Karpas-422 (cell line): ENCODE measurements at places on chromosomes 1 and 21. TPM values are rescaled to one million over a fixed set of nuclear protein-coding genes. Genes with fewer than 3 reads are reported as not detected.
A peak's percentile ranks its signal among the peaks of the same experiment; 100 is the strongest.

GRCh38 chr1:28509705-28510272 lies 3.9 kb downstream of the RCC1 start:
- DNase-seq = peak; percentile 83
- no peaks in the 10 kb centered on the region for H3K27me3 ChIP-seq
- H3K4me3 ChIP-seq = peak overlapping the region; percentile 24; the same call in 1 of the 2 replicates
- peaks cover 42% of the 10 kb centered on the region for H3K4me1 ChIP-seq

Gene UBE2U
- not detected in 2 replicates for total RNA-seq

DNA sequence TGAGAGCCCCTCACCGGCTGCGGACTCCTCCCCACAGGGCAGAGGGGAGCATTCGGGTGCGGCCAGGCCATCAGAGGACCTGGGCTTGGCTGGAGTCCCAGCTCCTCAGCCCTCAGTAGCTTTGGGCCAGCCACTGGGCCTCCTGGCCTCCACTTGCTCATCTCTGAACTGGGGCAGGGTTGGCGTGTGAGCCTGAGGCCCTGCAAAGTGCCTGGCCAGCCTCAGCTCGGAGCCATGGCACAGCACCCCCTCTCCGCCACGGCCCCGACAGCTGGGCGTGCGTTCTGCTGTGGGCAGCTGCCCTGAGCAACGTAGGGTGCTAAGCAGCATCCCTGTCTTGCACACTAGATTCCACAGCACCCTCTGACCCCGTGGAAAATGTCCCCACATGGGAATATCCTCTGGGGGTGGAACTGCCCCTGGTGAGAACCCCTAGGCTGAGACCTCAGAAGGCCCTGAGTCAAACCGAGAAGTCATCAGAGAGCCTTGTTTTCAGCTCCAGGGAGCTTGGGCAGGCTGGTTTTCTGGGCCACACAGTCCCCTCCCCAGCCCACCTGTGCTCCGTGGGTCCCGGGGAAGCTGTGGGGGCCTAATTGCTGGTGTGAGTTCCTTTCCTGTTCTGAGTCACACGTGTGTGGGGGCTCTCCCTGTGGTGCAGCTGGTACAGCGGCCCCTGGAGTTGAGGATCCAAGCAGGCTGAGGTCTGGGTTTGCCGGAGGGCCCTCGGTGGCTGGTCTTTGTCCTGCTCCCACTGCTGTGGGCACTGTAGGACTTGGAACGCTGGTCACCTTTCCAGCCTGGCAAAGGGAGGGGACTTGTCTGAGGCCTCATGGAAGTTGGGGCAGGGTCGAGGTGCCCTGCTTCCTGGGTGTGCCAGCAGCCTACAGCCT lies 24.5 kb downstream of the TP73 start:
- peaks cover 45% of the 10 kb centered on the region for H3K4me1 ChIP-seq
- DNase-seq = no peak
- H3K36me3 ChIP-seq = no peaks in the 10 kb centered on the region
- H3K27me3 ChIP-seq = no peaks in the 10 kb centered on the region

DNA sequence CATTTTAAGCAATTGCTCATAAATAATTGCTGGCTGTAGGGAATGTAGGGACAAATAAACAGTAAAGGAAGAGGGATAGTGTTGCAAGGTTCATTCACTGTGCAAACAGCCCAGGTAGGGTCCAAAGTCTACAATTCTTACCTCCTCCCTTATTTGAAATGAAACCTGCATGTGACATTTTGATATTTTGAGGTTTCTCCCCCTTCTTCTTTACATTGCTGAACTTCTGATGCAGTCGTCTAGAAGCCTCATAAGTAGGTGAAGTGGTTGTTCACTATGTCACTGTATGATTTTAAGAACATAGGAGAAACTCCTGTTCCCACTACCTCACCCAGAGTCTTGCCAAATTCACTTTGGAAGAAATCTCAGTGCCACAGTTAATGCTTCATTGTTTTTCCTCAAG lies 16.1 kb downstream of the F5 start:
- H3K4me3 ChIP-seq = no peak overlapping the region
- H3K36me3 ChIP-seq = no peaks in the 10 kb centered on the region
- no peak overlapping the region for H3K27ac ChIP-seq
- no peaks in the 10 kb centered on the region for H3K4me1 ChIP-seq
- no peak for DNase-seq

Gene INSRR
- total RNA-seq = not detected in 2 replicates

DNA sequence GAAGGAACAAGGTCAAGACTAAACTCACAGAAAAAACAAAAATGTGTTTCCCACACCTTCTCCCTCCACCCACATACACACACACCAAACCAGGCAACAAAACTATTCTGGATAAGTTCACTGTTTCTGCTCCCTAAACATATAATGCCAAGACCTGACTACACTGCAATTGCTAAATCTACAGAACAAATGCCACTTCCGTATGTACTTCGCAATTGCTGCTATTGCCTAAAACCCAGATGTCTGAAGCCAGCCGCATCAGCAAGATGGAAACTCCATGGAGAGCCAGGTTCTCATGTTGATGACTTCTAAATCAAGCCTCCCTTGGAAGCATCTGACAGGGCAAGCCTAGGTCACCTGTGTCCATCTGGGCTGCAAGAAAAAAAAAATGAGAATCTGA lies 8.3 kb upstream of the AIM2 start:
- no peaks in the 10 kb centered on the region for H3K27me3 ChIP-seq
- peaks cover 13% of the 10 kb centered on the region for H3K4me1 ChIP-seq
- no peak overlapping the region for H3K4me3 ChIP-seq
- no peaks in the 10 kb centered on the region for H3K36me3 ChIP-seq

DNA sequence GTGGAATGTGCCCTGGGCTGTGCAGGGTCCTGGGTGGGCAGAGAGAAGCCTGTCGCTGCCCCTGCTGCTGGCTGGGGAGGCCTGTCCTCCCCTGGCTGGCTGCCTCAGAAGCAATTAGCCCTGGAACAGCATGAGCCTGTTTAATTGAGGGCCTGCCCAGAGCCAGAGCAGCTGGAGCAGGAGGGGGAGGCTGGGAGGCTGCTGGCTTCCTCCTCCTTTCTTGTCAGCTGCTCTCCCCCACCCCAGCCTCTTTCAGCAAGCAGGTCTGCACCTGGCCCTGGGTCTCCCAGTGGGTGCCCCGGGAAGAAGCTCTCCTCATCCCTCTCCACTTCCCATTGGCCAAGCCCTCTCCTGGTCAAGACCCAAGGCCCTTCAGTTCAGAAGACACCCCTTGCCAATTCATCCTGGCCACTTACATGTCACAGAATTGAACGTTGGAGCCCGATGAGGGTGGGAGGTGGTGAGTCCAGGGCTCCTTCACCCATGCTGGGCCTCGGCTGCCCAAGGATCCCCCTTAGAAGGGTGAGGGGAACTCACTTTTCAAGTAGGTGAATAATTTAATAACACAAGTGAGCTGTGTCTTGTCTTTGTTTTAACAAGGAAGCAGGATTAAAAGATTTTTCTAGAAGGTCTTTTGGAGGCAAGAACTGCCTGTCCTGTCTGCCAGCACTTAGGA lies 13.2 kb downstream of the AMPD2 start:
- H3K4me3 ChIP-seq = no peak overlapping the region
- no peaks in the 10 kb centered on the region for H3K27me3 ChIP-seq
- DNase-seq = no peak
- no peaks in the 10 kb centered on the region; the same call in 1 of the 2 replicates for H3K4me1 ChIP-seq
- H3K27ac ChIP-seq = no peak overlapping the region

- no peaks in the 10 kb centered on the region; the same call in 1 of the 2 replicates for H3K36me3 ChIP-seq
- no peak overlapping the region for H3K27ac ChIP-seq
Observed at GRCh38 chr1:112894561-112895011, 61.4 kb downstream of the SLC16A1 start.

DNA sequence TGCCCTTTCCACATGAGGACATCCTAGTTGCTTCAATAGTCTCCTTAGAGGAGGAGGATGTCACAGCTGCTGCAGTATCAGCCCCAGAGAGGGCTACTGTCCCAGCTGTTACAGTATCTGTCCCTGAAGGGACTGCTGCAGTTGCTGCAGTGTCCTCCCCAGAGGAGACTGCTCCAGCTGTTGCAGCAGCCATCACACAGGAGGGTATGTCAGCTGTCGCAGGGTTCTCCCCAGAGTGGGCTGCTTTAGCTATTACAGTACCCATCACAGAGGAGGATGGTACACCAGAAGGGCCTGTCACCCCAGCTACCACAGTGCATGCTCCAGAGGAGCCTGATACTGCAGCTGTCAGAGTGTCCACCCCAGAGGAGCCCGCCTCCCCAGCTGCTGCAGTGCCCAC lies 78.5 kb upstream of the BMP8A start:
- H3K27me3 ChIP-seq = no peaks in the 10 kb centered on the region
- H3K36me3 ChIP-seq = no peaks in the 10 kb centered on the region
- H3K4me3 ChIP-seq = no peak overlapping the region
- no peak for DNase-seq
- H3K27ac ChIP-seq = no peak overlapping the region

DNA sequence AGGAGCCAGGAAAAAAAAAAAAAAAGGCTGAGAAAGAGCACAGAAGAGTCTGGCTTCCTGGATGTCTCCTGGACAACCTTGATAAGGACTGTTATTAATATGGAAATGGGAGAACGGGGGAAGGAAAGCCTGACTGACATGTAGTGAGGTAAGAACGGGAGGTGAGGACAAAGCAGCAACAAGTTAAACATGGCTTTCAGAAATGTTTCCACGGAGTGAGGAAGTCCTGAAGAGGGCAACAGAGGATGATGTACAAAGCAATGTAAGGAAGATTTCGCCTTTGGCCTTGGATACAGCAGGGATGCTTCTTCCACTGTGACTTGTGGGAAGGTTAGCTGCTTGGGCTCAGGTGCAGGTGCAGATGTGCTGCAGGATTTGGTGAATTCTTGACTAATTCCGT lies 11.9 kb upstream of the NIBAN1 start:
- no peak overlapping the region for H3K4me3 ChIP-seq
- no peak overlapping the region for H3K27ac ChIP-seq
- DNase-seq = no peak
- no peaks in the 10 kb centered on the region for H3K36me3 ChIP-seq

GRCh38 chr1:11211925-11212587 lies 22.9 kb downstream of the ANGPTL7 start:
- H3K4me3 ChIP-seq = no peak overlapping the region
- no peaks in the 10 kb centered on the region for H3K27me3 ChIP-seq
- H3K4me1 ChIP-seq = no peaks in the 10 kb centered on the region
- H3K36me3 ChIP-seq = peaks cover 55% of the 10 kb centered on the region

DNA sequence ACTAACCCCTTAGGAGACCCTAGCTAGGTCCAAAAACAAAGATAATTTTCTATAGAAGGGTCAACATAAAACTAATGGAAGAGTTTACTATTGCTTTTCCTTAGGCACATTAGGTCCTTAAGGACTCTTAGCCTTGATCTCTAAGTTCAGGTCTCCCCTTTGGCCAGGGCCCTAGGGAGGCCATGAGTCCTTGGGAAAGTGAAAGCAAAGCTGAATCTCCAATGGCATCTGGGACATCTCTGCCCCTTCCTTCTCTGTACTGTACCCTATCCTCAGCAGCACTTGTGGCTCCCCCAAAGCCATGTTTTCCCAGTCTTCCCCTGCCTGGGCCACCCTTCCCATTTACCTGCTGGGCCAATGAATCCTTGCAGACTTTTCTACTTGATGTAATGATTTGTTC lies 14.3 kb downstream of the IER5 start:
- DNase-seq = no peak
- H3K27me3 ChIP-seq = 0 out of 2 replicates have a peak, but pooled peaks cover 3% of the 10 kb centered on the region
- H3K4me3 ChIP-seq = no peak overlapping the region
- no peak overlapping the region for H3K27ac ChIP-seq
- H3K4me1 ChIP-seq = peaks cover 33% of the 10 kb centered on the region

Gene BRINP3
- total RNA-seq = not detected in 2 replicates

GRCh38 chr1:25492323-25492722 lies 51.1 kb upstream of the LDLRAP1 start:
- peaks cover 37% of the 10 kb centered on the region; the same call in 1 of the 2 replicates for H3K36me3 ChIP-seq
- DNase-seq = no peak
- H3K4me3 ChIP-seq = no peak overlapping the region
- no peaks in the 10 kb centered on the region for H3K27me3 ChIP-seq

- peak; percentile 31 for DNase-seq
- H3K4me1 ChIP-seq = no peaks in the 10 kb centered on the region; the same call in 1 of the 2 replicates
- no peak overlapping the region for H3K27ac ChIP-seq
- no peak overlapping the region for H3K4me3 ChIP-seq
- no peaks in the 10 kb centered on the region for H3K27me3 ChIP-seq
- no peaks in the 10 kb centered on the region for H3K36me3 ChIP-seq
Observed at GRCh38 chr1:9882296-9882944, 27.6 kb downstream of the CTNNBIP1 start.

Gene PPFIA4
- total RNA-seq = 0.04 TPM in 1 of 2 replicates, not detected in the other

GRCh38 chr1:99818063-99818699 lies 32.0 kb upstream of the AGL start:
- H3K4me1 ChIP-seq = no peaks in the 10 kb centered on the region
- no peaks in the 10 kb centered on the region for H3K27me3 ChIP-seq
- DNase-seq = no peak
- H3K27ac ChIP-seq = no peak overlapping the region
- no peak overlapping the region for H3K4me3 ChIP-seq

GRCh38 chr1:200021577-200022238 lies 5.8 kb upstream of the NR5A2 start:
- no peaks in the 10 kb centered on the region for H3K36me3 ChIP-seq
- H3K4me1 ChIP-seq = no peaks in the 10 kb centered on the region
- DNase-seq = no peak
- H3K4me3 ChIP-seq = no peak overlapping the region
- no peaks in the 10 kb centered on the region for H3K27me3 ChIP-seq
- no peak overlapping the region for H3K27ac ChIP-seq

DNA sequence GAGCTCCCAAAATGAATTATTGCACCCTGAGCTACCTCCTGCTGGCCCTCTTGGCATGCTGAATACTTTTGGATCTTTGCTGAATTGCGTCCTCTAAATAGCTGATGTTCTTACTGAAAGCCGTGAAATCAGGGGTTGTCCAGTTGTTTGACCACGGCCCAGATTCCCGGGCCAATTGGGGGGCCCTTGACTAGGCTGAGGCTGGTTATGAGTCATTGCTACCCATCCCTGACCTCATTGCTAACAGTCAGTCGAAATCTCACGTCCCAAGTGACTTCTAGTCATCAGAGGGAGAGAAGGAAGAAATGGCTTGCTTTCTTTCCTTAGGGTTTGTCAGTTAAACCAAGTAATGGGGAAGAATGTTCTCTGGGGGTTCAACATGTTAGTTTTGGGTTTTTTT lies 37.4 kb downstream of the SMYD2 start:
- H3K27me3 ChIP-seq = no peaks in the 10 kb centered on the region
- peaks cover 14% of the 10 kb centered on the region for H3K4me1 ChIP-seq
- no peak overlapping the region for H3K4me3 ChIP-seq
- H3K36me3 ChIP-seq = peaks cover 5% of the 10 kb centered on the region; the same call in 1 of the 2 replicates

GRCh38 chr21:38807986-38808385 lies 2.3 kb downstream of the ETS2 start:
- peak overlapping the region; percentile 81 for H3K4me3 ChIP-seq
- peaks cover 30% of the 10 kb centered on the region for H3K36me3 ChIP-seq
- no peak for DNase-seq
- H3K27me3 ChIP-seq = no peaks in the 10 kb centered on the region
- H3K4me1 ChIP-seq = peaks cover 42% of the 10 kb centered on the region

DNA sequence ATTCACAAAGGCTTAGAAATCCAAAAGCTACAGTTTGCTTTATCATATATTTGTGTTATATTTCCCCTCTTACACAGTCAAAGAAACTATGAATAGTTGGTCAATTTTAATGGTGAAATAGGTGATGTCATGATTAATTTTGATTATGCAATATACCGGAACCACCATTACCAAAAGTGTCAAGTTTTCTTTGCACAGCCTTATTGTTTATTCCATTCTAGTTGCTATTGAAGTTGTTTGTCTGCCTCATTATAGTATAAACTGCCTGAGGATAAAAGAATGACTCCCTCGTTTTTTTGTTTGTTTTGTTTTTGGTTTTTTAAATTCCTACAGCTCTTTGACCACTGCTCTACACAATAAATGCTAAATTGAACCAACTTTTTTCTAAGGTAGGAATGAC lies 690.6 kb upstream of the ZP4 start:
- no peak overlapping the region for H3K27ac ChIP-seq
- H3K27me3 ChIP-seq = no peaks in the 10 kb centered on the region
- no peak overlapping the region for H3K4me3 ChIP-seq
- no peaks in the 10 kb centered on the region for H3K4me1 ChIP-seq

Gene DCST1
- total RNA-seq = not detected in 2 replicates
